ENCODE measurements at places on chromosomes 2 and 18. TPM values are rescaled to one million over a fixed set of nuclear protein-coding genes. Genes with fewer than 3 reads are reported as not detected.

- DNase-seq: no peak
Observed at GRCh38 chr2:98547092-98547790, 61.1 kb downstream of the COA5 start.

COX7A2L gene
- polyA plus RNA-seq: 196 TPM

ANKRD62 gene
- polyA plus RNA-seq: 0.20 TPM

- no peak for DNase-seq
Observed at GRCh38 chr2:241154915-241155314, 4.6 kb downstream of the PPP1R7 start.
